ENCODE measurements at places on chromosomes 12 and 14.

GRCh38 chr14:80606347-80606772, 335.2 kb downstream of the CEP128 start:
- no peak for DNase-seq

DNA sequence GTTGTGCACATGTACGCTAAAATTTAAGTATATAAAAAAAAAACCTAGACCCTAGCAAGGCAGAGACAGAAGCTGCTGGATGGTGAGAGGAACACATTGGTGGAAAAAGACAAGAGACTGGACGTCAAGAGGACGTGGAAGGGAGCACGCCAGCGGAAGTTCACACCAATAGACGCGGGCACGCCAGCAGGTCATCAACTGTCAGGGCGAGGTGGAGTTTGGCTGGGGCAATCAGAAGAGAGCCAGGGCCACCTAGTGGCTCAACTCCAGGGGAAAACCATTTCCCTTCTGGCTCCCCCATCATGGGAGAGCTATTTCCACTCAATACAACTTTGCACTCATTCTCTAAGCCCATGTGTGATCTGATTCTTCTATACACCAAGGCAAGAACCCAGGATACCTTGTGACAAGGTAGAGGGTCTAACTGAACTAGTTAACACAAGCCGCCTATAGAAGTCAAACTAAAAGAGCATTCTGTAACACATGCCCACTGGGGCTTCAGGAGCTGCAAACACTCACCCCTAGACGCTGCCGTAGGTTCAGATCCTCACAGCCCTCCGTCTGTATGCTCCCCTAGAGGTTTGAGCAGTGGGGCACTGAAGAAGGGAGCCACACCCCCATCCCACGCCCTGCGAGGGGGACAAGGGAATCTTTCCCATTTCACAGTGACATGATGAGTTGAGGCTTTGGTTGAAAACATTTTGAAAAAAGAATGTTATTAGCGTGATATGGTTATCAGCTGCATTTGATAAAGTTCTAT, 702.7 kb downstream of the TMTC2 start:
- DNase-seq, result no peak

DNA sequence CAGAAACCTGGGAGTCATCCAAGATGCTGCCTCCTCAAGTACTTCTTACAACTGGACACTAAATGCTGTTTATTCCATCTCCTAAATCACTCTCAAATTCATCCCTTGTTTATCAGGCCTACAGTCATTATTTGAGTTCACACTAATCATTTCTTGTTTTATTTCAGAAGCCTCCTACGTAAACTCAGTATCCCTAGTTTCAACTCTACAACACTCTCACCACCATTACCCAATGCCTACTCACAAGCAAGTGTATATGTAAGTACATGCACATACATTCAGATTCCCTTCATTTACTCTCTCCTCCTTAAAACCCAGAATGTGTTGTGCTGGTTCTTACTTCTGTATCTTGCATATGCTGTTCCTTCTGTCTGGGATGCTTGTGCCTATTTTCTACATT, 43.0 kb downstream of the DDHD1 start:
- DNase-seq, result no peak

GRCh38 chr12:92472201-92472600, 230.6 kb upstream of the PLEKHG7 start:
- no peak for DNase-seq

DNA sequence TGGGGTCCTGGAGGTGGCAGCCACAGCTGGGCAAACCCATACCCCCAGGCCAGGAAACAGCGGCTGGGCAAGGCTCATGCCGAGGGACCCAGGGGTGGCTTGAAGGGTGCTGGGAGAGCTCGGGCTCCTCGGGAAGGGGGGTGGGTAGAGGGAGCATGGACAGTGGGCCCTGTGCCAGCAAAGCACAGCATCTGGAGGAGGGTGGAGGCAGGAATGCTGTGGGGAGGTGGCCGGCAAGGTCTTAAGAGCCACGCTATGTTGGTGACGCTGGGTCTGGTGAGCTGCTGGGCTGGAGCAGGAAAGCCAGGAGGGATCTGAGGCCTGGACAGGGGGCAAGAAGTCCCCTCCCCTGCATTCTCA, 48.2 kb upstream of the DLK1 start:
- DNase-seq, result no peak

- no peak for DNase-seq
These were observed 236.8 kb downstream of the GRIN2B start for GRCh38 chr12:13744561-13744960.

DNA sequence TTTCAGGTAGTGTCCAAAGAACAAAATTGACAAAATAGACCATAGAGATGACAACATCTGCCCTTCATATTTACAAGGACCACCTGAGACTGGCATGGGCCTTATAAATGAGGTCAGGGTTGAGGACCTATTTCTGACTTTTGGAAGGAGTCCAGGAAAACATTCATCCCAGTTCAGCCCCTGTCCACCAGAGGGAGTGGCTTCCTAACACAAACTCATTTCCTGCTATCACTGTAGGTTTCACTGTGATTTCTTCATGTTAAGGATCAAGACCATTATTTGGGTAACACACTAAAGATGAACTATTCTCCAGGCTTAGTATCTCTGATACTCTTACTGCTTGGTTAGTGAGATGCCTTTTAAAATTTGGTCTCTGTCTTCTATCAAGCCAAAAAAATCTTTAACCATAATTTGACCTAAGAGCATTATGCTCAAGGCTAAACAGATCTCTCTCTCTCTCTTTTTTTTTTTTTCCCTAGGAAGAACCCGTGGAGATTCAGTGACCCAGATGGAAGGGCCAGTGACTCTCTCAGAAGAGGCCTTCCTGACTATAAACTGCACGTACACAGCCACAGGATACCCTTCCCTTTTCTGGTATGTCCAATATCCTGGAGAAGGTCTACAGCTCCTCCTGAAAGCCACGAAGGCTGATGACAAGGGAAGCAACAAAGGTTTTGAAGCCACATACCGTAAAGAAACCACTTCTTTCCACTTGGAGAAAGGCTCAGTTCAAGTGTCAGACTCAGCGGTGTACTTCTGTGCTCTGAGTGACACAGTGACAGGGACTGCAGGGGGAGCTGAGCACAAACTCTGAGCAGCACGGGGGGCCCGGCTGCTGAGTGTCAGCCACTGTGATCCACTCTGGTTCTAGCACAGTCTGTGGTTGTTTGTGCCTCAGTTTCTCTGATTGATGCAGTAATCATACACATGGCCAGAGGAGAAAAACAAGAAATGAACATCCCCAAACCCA, 267.6 kb upstream of the OR4E1 start:
- DNase-seq, result no peak

- DNase-seq, result no peak
These were observed 52.4 kb downstream of the ARL6IP4 start for GRCh38 chr12:123032736-123033391.
